ENCODE measurements at places on chromosomes 1 and 21.

- peak; percentile 25 for DNase-seq
These were observed 156.8 kb downstream of the ZBTB18 start for GRCh38 chr1:244207935-244208244.

DNA sequence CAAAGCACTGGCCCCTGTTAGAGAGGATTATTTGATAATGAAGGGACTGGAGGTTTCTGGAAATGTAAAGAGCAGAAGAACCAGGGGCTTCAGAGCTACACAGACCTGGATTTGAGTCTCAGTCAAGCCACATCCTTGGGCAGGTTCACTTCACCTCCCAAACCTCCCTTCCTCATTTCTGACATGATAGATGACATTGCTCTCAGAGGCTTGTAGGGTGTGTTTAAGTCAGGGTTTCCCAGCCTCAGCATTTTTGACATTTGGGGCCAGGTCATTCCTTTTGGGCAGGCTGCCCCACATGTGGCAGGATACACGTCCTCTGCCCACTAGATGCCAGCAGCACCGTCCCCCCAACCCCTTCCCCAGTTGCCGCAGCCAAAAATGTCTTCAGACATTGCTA lies 474.6 kb downstream of the MATN1 start:
- no peak for DNase-seq

DNA sequence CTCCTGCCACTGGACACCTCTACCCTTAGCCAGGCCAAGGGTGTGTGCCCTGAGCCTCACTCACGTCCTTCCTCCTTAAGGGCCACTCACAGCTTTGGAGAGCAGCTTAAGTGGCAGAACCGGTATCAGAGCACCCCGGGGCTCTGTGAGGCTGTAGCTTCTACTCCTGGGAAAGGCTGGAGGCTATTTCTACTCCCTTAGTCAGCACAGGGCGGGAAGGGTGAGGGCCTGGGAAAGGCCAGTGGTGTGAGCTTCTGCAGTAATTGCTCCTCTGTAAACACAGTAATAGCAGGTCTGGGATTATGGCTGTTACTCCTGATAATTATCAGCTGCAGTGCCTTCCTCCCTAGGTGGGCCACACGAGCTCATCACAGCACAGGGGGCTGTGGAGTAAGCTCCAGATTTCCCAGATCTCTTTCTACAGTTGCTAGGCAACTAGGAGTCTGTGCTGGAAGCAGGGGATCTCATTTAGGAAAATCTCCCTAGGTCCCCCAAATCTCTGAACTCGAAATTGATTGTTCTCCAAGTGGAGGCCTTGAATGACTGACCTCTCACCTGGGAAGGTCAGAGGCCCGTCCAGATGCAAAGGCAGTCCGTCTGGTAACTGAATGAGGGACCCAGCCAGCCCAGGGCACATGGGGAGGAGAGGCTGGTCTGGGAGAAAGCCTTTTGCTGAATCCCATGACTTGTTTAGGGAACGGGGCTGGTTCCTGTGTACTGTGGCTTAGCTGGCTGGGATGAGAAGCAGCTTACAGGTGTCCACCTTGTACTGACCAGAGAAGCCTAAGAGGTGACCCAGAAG lies 29.3 kb downstream of the IER5 start:
- DNase-seq = no peak

DNA sequence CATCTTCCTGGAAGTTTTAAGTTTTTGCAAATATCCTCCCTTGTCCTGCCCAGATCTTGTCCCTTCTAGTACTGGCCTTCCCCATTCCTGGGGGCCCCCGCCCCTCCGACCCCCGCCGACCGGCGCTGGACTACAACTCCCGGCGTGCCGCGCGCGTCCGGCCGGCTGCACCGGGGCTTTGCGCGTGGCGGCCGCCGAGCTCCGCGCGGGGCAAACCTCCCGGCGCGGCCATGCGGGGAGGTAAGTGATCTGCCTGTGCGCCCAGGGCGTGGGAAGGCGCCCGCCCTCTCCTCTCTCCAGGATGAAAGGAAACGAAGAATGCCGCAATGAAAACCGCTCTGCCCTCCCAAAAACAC lies 3.2 kb upstream of the SAMD13 start:
- DNase-seq = peak; percentile 35

DNA sequence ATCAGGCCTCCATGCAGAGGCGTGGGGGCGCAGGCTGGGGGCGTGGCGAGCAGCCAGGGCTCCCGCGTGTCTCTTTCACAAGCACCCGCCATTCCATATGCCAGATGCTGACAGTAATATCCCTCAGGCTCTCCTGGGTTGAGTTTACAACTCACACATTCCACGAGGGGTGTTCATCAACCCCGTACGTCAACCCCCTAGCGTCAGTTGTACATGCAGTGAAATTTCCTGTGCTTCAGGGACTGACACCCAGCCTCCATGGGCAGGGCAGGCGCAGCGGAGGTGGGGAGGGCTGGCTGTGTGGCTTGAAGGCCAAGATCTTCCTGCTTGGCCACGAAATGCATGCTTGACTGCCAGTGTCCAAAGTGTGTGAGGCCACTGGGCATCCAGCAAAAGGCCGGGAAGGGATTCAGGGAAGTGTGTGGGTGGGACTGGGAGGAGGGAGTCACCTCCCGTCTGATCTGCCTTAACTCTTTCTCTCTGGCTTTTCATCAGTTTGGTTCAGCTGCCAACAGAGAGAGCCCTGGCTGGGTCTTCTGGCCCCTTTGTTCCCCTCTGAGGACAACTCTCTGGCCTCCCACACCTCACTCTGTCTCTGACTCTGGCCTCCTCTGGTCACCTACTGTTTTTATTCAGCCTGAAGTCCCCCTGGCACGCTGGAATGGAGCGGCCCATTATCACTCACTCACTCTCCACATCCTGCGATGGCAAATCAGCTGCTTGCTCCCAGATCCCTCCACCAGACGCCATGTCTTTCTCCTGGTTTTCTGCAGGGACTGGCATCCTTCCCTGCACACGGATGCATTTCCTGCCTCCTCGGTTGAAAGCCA lies 33.8 kb downstream of the CLIC6 start:
- peak; percentile 67 for DNase-seq

GRCh38 chr1:182601416-182601786 lies 2.8 kb downstream of the RGS16 start:
- peak; percentile 87 for DNase-seq

DNA sequence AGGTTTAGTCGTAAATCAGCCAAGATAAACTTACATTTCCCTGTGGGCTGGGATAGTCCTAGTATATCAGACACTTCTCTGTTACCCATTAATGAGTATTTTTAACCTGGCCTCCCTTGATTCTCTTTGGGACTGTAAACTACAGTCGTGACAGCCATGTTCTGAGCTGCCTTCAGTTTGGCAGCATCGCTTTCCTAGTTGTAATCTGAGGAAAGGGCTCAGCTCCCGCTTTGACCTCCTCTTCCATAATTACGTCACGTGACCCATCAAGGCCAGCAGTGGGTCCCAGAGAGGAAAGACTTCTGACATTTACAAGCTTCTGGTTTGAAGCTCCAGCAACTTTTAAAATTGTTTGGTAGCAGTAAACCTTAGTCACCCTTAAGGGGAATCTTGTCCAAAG lies 34.6 kb upstream of the MTR start:
- DNase-seq = no peak

GRCh38 chr1:31433396-31433930 lies 20.4 kb downstream of the SERINC2 start:
- DNase-seq = no peak

DNA sequence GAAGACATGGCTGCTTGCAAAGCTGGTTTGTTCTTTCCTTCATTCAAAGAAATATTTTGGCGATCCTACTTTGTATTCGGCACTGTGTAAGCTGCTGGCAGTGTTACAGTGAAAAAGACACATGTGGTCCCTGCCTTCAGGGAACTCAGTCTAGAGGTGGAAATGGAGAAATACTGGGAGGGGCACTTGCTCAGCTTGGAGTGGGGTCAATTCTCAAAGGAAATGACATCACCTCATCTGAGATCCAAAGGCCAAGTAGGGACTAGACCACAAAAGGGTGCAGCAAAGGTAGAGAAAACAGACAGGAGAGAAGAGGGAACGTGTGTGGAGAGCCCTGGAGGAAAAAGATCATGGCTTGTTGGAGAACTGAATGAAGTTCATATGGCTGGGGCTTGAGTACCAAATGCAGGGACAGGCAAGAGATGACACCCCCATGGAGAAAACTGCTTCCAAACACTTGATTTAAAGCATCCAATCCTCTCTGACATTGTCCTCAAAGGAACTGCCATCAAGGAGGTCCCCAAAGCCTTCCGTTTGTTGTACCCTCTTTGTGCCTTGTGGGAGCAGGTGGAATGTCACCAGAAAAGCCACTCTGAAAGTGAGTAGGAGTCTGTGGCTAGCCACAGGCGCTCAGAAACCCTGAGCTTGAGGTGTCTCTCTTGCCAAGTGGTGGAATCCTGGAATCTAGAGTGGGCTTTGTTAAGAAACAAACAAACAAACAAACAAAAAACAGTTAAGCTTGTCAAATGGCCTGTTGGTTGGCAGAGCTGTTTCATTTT lies 48.3 kb upstream of the TDRD10 start:
- DNase-seq = peak; percentile 78

GRCh38 chr1:84370831-84371394 lies 27.4 kb upstream of the DNASE2B start:
- peak; percentile 64 for DNase-seq

GRCh38 chr1:231172411-231172810 lies 10.6 kb downstream of the TRIM67 start:
- DNase-seq = no peak

All from fibroblast of pulmonary artery (primary cell).